ENCODE measurements at places on chromosomes 1 and 21. TPM values are rescaled to one million over a fixed set of nuclear protein-coding genes. Genes with fewer than 3 reads are reported as not detected.
A peak's percentile ranks its signal among the peaks of the same experiment; 100 is the strongest.

GRCh38 chr1:34845131-34845901 lies 14.2 kb downstream of the SMIM12 start:
- DNase-seq = no peak

- DNase-seq = no peak
Observed at GRCh38 chr1:153777648-153778047, 2.4 kb downstream of the SLC27A3 start.

DNA sequence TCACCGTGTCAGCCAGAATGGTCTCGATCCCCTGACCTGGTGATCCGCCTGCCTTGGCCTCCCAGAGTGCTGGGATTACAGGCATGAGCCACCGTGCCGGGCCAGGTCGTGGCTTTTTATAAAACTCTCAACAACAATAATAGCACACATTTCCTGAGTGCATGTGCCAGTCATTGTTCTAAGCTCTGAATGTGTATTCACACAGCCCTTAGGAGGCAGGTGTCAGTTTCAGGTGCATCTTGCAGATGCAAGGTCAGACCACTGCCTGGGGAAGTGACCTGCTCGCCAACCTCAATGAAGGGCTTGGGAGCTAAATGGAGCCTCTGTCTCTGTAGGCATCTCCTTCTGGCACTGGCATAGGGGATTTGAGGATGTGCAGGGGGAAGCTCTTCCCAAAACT lies 1.6 kb upstream of the LEFTY2 start:
- DNase-seq = no peak

DNA sequence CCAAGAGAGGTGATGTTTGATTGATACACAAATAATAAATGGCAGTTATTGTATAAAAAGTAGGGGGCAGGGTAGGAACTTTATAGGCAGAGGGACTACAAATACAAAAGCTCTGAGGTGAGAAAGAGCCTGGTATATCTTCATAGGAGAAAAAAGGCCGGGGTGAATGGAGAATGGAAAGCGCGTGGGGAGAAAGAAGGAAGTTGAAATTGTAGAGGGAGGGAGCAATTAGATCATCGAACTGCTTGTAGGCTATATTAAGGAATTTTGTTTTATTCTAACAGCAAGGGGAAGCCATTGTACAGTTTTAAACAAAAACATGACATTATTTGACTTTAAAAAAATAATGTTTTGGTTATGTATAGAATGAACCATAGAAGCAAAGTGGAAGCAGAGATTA lies 147.4 kb downstream of the PDE4B start:
- no peak for DNase-seq

DNA sequence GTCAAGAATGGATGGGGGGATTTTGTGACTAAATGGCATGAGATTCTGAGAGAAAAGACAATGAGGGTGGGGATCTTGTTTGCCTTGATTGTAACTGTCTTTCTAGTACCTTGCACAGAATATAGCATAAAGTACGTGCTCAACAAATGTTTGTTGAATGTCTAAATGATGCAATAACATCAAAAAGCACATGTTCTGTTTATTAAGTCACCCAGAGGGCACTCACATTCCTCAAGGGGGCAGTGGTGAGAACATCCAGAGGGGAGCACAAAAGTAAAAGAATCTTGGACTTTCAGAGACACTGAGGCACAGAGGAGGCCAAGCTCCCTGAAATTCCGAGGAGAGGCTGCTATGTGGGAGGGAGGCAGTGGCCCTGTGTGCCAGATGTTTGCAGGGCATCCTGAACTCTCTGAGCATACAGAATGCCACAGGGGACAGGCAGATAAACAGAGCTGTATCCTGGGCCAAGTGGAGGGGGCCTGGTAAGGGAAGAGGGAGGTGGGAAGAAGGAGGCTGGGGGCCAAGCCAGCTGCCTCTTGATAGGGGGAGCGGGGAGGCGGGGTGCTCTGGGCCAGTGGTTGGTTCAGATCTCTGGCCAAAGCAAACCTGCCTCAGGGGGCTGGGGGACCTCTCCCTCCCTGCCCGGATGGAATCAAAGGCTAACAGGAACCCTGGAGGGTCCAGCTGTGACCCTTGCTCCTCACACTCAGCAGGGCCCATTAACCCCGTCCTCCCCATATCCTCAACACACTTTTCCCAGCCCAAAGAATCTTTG lies 6.5 kb upstream of the ATP1A2 start:
- no peak for DNase-seq

DNA sequence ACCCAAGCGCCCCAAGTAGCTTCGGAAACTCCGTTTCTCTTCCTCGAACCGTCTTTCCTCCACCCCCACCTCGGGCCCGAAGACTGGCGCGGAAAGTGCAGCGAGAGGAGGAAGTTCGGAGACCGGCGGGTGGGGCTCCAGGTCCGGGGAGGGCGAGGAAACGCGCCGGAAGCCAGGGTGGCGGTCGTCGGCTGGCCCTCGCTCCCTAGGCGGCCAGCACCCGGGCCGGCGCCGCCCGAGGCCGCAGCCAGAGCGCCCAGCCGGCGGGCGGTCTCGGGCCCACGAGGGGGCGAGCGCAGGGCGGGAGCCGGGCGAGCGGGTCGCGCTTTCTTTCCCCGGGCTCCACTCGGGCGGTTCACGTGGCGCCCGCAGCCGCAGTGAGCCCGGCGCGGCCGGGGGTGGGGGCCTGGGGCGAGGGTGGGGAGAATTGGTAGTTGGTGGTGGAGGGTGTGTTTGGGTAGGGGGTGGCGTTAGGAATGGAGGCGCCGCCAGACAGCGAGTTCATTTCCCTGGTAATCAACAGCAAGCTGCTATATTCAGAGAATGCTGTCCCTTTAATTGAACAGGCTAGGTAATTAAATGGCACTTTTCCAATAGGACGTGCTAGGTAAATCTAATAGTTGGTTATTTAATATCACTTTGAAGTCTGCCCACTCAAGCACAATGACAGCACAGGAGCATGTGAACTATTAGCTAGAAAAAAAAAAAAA lies 6.7 kb downstream of the LMO4 start:
- peak; percentile 44 for DNase-seq

DNA sequence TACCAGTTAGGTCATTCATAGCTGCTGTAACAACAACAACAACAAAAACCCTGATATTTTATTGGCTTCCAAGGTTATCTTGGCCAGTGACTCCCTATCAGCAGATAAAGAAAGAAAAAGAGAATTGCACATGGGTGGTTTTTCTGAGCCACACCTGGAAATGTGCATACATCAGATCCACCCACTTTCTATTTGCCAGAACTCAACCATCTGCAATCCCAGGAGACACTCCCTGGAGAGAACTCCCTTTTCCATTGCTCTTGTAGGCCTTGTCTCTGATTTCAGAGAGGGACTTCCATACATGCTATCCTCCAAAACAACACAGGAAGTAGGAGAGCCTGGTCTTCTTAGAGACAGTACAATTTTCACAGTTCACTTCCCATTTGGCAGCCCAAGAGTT lies 74.9 kb upstream of the ZC3H11B start:
- DNase-seq = no peak

DNA sequence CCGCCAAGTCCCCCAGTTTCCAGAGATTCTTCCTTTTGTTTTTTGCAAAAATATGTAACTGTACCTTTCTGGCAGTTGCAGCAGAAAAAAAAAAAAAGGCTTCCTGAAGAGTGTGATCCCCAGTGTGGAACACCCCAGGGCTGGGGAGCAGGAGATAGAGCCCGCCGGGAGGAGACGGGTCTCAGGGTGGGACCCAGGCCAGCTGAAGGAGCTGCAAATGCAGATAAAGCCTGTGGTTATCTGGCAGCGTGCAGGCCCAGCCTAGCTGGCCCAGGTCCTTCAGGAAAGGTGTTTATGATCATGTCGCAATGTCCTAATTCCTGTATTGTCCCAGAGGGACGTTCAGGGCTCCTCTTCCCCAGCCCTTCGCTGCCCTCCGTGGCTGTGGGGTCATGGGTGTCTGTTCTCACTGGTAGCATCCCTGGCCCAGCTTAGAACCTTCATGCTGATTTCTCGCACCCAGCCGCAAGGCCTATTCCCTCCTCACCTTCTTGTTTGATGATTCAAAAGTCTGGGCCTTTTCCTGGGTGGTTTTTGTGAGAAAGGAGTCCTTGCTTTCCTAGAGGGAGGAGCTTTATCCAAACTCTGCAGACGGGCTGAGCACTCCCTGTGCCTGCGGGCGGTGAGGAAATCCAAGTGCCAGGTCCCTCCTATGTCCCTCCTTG lies 26.2 kb downstream of the RNF187 start:
- no peak for DNase-seq

Gene CD101
- 5.3 TPM for total RNA-seq

Gene NCF2
- total RNA-seq = 3.6 TPM

Gene NHLH2
- total RNA-seq = not detected

Gene AADACL3
- not detected for total RNA-seq

Measured in T-cell (primary cell).